ENCODE measurements at places on chromosomes 13 and 19. TPM values are rescaled to one million over a fixed set of nuclear protein-coding genes. Genes with fewer than 3 reads are reported as not detected.
A peak's percentile ranks its signal among the peaks of the same experiment; 100 is the strongest.

DNA sequence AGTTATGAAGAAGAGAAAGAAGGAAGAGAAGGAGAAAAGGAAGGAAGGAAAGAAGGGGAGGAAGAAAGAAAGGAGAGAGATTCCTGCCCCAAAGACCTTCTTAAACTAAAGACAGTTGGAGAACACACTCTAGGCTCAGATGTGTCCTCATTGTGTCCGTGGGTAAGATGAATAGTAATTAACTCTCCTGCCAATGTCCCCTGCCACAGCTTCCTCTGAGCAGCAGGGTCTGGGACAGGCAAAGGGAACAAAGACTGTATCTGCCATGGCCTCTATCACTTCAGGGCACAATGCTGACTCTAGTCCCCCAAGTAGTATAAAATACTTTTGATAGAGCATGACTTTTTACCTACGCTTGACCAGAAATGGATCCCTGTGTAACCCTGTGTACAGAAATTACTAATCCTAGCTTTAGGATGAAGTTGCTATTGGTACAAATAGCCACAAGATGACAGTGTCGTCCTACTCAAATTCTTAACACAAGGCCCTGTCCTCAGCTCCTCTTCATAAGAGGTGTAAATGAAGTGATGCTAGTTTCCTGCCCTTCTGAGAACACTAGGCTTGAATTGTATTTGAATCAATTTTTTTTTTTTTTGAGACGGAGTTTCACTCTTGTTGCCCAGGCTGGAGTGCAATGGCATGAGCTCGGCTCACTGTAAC lies 186.2 kb upstream of the GPR12 start:
- no peak overlapping the region for H3K4me3 ChIP-seq
- H3K27me3 ChIP-seq, result no peaks in the 10 kb centered on the region
- no peaks in the 10 kb centered on the region for H3K36me3 ChIP-seq

Gene KCTD12
- total RNA-seq, result 7.8 TPM

GRCh38 chr19:53909471-53910169 lies 542 bp downstream of the CACNG7 start:
- H3K36me3 ChIP-seq, result no peaks in the 10 kb centered on the region
- no peak overlapping the region for H3K4me3 ChIP-seq
- peaks cover 16% of the 10 kb centered on the region for H3K4me1 ChIP-seq
- DNase-seq, result no peak
- H3K27ac ChIP-seq, result no peak overlapping the region
- H3K27me3 ChIP-seq, result peaks cover 50% of the 10 kb centered on the region

- H3K27ac ChIP-seq, result no peak overlapping the region
- no peaks in the 10 kb centered on the region for H3K4me1 ChIP-seq
- H3K27me3 ChIP-seq, result no peaks in the 10 kb centered on the region
- no peak overlapping the region for H3K4me3 ChIP-seq
- no peak for DNase-seq
Observed at GRCh38 chr13:89372193-89372592, 1701.0 kb downstream of the SLITRK5 start.

DNA sequence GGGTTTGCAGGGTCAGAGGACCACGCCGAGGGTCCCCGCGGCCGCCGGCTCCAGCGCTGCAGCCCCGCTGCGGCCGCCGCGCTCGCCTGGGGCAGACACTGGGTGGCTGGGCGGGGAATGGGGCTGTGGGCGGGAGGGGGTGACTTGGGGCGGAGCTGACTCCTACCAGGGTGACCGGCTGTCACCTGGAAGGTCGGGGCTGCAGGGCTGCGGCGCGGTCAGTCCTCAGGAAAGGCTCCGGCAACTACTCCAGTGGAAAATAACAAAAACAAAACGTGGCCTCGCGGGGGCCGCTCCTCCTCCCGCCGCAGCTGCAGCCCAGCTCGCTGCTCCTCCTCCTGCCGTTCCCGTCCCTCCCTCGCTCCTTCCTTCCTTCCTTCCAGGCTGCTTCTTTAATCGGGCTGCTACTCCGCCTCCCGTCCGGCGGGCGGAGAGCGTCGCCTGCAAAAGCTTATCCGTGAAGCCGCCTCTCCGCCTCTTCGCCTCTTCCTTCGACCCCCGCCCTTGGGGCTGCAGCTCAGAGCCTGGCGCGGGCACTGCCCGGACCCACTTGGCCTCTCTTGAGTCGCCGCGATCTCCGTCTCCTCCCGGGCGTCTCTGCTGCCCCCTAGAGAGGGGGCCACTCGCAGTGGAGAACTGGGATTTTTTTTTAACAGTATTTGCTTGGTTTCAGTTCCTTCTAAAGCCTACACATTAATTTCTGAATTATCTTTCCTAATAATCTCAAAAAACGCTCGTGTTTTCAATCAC lies at the start of gene TBC1D4:
TSS of gene TBC1D4 (minus strand) at position 100 of the 750 bp plus-strand sequence. CDS start 402 bp downstream, outside the sequence.
- peaks cover 46% of the 10 kb centered on the region for H3K4me1 ChIP-seq
- DNase-seq, result peak; percentile 81
- H3K4me3 ChIP-seq, result peak within 1 kb of the TSS; percentile 77
- H3K27ac ChIP-seq, result peak within 1 kb of the TSS; percentile 78
- H3K27me3 ChIP-seq, result no peaks in the 10 kb centered on the region

Gene RGL3
- total RNA-seq, result 23.5 TPM

Gene HIPK4
- total RNA-seq, result not detected
